Foreskin fibroblast (primary cell): ENCODE measurements at places on chromosomes 11 and 22.

GRCh38 chr11:46594785-46595184, 962 bp upstream of the AMBRA1 start:
- DNase-seq, result no peak

DNA sequence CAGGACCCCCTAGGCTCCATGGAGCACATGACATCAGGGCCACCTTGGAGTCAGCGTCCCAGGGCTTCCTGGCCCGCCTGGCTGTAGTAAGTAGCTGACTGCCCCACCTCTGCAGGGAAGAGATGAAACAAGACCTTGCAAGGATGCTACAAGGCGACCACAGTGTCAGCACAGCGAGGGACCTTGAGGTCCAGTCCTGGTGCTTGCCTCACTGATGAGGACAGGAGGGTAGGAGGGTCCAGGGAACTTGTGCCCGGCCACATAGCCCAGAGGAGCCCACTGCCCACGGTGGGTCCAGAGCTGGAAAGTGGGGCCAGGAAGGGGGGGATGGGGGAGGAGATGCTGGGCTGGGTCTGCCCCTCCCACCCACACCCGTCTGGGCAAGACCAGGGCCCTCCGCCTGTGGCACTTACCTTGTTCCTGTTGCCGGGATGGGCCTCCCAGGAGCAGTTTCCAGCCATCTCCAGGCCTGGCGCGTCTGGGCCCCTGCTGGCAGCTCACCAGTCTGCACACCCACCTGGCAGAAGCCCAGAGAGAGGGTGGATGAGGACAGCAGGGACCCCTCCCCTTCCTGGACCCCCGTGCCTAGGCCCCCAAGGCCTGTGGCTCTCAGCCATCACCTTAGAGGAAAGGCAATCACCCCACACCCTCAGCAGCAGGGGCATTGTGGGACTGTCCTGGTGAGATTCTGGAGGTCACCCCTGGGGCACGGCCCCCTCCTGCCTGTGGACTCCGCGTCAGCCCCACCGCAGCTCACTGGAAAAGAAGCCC, 3.4 kb downstream of the MRGPRF start:
- DNase-seq, result peak; percentile 29

GRCh38 chr22:36692280-36692679, 11.3 kb downstream of the CACNG2 start:
- DNase-seq, result no peak

- DNase-seq, result peak; percentile 87
Measured at GRCh38 chr11:35138943-35139721, at the start of gene CD44. CD44 (plus strand) TSS chr11:35139171; CDS start chr11:35139304, 133 bp downstream.

DNA sequence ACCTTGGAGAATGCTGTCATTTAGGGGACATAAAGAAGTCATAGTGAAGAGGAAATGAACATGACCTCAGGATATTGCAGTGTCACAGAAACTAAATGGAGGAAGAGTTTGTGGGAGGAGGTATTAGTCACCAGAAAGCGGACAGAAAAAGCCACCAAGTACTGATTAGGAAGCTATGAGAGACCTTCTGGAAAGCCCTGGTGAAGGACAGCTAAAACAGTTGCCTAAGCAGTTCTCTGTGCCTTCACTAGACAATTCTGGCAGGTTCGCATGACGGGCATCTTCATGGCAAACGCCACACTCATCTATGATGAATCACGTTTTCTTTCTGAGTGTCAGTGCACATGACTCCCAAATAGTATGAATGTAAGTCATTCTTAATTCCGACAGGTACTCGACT, 325.8 kb downstream of the C11orf87 start:
- no peak for DNase-seq

DNA sequence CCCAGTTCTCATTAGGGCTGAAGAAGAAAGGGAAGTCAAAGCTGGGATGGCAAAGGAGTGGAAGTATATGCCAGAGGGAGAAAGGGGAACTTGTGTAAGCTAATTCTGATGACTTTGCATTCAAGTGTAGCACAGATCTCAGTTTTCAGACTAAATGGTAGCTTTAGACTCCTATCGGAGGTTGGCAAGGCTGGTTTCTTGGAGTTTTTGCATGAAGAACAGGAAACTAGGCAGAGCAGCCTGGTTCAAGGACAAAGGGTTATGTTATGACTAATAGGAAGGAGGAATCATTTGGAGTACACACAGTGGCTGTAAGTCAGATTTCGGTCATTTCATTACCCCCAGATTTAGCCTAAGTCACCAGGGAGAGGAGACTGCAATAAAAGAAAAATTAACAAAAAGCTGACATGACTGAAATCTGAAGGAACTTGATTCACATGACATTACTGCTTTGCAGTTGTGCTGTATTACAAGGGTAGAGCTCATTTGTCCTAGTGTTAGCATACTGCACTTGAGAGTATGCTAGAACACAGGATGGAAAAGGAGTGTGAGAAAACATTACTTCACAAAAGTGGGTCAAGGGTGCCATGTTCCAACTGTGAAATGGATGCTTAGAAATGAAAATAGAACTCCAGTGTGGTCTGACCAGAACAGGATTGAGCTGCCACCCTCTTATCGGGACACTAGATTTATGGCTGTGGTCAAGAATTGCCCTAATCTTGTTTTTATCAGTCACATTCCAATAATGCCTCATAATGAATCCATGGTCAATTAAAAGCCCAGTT, 23.6 kb downstream of the ADM start:
- peak; percentile 80 for DNase-seq

DNA sequence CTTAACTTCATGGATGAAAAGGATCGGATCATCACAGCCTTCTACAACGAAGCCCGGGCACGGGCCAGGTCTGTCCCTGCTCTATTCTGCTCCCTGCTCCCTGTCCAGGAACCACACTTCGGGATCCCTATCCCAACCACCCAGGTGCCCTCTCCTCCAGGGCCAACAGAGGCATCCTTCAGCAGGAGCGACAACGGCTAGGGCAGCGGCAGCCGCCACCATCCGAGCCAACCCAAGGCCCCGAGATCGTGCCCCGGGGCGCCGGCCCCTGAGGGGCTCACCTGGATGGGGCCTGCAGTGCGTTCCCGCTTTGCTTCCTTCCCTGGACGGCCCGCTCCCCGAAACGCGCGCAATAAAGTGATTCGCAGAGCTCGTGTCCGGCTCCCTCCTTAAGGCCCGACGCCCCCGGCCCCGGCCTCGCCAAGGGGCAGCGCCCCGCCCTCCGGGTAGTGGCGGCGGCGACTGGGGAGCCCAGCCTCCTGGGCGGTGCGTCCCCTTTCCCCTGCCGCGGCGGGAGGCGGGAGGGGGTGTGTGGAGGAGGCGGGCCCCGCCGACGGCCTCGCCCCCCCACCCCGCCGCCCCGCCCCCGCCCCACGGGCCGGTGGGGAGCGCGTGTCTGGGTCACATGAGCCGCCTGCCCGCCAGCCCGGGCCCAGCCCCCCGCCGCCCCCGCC, at the start of gene VEGFB:
Gene VEGFB, plus strand, starts transcription at position 672 of the 674 bp plus-strand sequence. CDS start 250 bp downstream, outside the sequence.
- DNase-seq, result peak; percentile 82

DNA sequence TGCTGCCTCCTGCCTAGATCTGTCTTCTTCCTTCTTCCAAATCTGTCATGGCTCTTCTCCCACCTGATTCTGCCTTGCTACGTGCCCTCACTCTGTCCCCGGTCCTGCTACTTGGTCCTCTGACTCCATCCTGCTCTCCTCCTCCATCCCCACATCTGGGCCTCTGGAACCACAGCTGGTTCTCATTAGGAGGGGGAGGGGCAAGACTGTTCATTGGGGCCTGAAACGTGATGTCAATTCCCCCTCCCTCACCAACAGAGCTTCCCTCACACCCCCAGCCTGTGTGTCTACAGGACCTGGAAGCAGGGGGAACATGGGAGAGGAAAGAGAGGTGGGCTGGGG, 9.1 kb downstream of the DCHS1 start:
- peak; percentile 87 for DNase-seq
